ENCODE measurements at places on chromosomes 12 and 14. TPM values are rescaled to one million over a fixed set of nuclear protein-coding genes. Genes with fewer than 3 reads are reported as not detected.

The FOXA1 gene
- total RNA-seq, result 5.2 TPM

The ADAM21 gene
- not detected for total RNA-seq

The MIPOL1 gene
- 12.1 TPM for total RNA-seq

The SYNDIG1L gene
- 1.1 TPM for total RNA-seq

DNA sequence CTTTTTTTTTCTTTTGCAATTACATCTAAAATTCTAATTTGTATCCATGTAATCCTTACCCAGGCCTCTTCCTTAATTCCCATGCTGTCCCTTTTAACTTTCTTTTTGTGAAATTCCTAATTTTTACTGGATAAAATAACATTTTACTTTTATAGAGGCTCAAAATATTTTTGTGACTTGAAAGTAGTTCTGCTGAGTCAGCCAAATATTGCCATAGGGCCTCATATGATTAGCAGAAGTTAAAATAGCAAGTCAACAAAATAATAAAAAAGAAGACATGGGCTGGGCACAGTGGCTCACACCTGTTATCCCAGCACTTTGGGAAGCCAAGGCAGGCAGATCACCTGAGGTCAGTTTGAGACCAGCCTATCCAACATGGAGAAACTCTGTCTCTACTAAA lies 2.0 kb downstream of the C3AR1 start:
- no peak for DNase-seq

GRCh38 chr12:119328111-119328510 lies 6.4 kb upstream of the CCDC60 start:
- peak; percentile 36 for DNase-seq

- DNase-seq, result no peak
Observed at GRCh38 chr14:97268097-97268496, 470.9 kb downstream of the VRK1 start.

DNA sequence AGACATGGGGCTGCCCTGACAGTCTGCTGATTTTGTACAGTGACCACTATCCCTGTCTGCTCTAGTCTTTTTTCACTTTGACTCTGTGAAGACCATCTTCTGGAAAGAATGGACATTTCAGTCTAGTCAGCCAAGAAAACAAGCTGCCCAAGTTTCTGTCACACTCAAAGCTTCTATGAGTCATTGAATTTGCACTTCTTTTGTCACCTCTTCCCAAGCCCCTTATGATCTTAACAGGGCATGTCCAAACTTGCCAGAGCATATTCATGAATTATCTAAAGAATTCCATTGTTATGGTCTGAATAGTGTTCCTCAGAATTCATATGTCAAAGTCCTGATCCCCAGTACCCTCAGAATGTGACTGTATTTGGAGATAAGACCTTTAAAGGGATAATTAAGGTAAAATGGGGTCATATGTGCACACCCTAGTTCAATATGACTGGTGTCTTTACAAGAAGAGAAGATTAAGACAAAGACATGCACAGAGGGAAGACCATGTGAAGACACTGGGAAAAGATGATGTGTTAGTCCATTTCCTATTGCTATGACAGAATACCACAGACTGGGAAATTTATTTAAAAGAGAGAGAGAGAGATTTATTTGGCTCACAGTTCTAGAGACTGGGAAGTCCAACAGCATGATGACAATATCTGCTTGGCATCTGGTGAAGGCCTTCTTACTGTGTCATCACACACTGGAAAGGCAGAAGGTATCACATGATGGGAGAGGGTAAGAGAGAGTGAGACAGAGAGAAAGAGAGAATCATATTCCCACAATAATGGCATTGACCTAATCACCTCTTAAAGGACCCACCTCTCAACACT lies 242.6 kb downstream of the BTG1 start:
- DNase-seq, result no peak

DNA sequence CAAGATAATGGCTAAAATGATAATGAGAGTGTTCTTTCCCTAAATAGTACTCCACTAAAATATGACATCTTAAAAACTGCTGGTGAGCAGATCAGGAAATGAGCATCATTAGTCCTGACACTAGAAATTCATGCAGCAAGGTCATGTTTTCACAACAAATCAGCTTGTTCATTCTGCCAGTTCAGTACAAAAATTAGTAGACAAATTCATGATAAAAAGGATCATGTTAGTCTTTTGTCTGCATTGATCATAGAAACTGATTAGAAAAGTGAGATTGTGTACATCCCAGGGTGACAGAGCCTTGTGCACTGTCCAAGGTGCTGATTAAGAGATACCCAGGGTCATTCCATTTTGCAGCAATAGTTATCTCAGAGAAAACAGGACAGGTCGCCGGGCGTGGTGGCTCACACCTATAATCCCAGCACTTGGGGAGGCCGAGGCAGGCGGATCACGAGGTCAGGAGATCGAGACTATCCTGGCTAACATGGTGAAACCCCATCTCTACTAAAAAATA lies 163.6 kb downstream of the RIMBP2 start:
- DNase-seq, result no peak

GRCh38 chr12:52918784-52919183 lies 13.9 kb upstream of the KRT8 start:
- DNase-seq, result no peak

DNA sequence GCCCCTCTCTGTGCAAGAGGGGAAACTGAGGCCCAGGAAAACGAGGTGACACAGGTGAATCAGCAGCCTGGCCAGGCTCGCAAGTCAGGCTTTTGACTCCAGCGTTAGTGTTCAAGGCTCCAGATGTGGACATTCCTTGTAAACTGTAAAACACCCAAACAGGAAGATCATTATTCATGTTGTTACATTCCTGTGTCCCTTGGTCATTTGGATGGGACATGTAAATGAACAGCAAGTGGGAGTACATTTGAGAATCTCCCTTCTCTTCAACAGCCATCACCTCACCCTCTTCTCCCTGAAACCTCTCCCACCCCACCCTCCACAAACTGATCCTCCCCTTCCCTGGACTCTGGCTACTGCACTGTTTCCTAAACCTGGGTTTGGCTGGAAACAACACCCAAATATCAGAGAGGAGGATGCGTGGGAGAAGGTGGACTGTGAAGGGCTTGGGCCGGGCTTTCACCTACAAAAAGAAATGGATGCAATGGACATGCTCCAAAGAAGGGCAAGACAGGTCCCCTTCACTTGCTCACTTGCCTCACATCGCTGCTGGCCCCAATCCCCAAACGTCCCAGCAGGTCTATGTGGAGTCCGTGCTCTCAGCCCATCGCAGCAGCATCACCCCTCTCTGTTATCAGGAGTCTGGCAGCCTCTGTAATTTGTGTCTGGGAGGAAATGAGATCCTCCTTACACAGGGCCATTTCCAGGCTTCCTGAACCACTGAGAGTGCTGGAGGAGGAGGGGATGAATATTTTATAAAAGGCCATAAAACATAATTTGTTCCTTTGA lies 76.7 kb downstream of the GALNT8 start:
- DNase-seq, result peak; percentile 11

- peak; percentile 64 for DNase-seq
Observed at GRCh38 chr12:12349711-12350665, at the start of gene MANSC1. MANSC1 (minus strand) TSS chr12:12350242; CDS start chr12:12343314, 6,928 bp downstream.

DNA sequence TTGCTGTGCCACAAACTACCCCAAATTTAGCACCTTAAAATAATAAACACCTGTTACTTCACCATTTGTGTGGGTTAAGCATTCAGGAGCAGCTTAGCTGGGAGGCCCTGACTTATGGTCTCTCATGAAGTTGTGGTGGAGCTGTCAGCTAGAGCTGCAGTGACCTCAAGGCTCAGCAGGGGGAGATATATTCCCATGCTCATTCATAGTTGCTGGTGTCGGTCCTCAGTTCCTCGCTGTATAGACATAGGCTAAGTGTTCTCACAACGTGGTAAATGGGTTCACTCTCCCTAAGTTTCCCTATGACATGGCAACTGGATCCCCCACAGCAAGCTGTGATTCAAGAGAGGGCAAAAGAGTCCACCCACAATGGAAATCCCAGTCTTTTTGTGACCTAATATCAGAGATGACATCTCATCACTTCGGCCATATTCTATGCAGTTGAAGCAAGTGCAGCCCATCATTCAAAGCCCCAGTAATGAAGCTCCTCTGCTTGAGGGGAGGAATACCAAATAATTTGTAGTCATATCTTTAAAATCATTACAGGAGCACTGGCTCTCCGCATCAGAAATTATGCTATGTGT lies 41.1 kb downstream of the PRB3 start:
- DNase-seq, result peak; percentile 72

DNA sequence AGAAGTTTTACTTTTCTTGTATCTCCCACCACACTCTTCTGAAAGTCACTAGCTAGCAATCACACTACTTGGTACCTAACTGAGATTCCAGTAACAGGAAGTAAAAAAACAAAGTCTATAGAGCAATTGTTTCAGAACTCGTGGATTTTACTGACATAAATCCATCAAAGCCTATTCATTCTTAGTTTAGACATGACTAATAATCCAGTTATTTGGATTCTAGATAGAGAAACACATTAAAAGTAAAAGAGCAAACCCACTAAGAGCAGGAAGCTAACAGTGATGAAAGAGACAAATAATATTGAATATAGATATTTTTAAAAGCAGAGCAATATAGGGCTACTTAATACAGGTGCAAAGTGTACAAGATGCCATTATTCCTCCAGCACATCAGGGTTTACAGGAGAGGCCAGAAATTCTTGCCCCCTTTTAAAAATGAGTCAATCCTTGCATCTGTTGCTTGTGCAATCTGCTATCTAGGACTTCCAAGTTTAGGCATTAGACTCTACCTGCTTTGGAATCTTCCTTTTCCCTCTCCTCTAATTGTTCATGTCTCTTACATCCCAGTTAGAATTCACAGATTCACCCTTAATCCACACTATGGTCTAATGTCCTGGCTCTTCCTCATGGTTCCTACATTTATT lies 6.0 kb downstream of the HEATR5A start:
- DNase-seq, result no peak

DNA sequence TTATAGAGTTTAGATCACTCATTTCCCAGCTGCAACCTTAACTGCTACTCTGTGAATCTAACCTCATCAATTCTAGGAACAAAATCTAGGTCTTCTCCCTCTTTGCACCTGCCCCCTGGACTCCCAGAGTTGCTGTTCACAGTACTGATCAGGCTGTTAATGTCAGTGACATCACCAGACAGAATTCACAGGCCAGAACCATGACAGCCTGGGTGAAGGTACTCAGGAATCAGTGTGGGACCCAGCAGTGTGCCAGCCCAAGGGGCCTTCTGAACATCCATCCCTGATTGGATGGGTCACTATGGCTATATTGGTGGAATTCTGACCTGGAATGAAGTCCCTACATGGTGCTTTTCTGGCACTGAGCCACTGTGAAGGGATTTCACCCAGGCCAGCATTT lies 72.8 kb downstream of the CLMN start:
- DNase-seq, result no peak

- peak; percentile 15 for DNase-seq
Observed at GRCh38 chr14:97177016-97177415, 379.8 kb downstream of the VRK1 start.

DNA sequence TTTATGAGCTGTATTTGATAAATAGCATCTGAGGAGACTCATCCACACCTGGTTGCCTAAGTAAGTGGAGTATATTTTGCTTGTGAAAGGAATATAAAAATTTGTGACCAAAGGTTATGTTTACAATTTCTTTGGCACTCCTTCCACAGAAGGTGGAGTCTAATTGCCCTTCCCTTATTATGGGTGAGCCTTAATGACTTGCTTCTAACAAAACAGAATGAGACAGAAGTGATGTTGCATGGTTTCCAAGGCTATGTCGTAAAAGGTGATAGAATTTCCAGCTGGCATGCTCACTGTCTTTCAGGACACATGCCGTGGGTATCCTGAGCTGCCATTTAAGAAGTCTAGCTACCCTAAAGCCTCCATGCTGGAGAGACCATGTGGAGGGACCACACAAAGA lies 116.8 kb upstream of the ABCD2 start:
- no peak for DNase-seq

DNA sequence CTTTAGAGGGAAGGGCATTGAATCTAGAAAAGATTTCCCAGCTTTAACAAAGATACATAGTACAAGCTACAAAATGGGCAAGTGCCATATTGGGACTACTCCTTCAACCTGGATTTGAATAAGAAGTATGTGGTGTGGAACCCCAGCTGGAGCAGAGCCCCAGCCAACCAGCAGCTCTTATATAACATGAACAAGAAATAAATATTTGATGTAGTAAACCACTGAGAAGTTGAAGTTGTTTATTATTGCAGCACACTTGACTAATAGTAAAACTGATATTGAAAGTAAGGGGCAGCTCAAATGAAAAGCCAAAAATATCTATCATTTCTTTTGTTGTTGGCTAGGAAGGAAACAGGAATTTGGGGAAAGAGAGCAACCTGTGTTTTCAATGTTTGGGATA lies 701.8 kb downstream of the TMTC2 start:
- no peak for DNase-seq

DNA sequence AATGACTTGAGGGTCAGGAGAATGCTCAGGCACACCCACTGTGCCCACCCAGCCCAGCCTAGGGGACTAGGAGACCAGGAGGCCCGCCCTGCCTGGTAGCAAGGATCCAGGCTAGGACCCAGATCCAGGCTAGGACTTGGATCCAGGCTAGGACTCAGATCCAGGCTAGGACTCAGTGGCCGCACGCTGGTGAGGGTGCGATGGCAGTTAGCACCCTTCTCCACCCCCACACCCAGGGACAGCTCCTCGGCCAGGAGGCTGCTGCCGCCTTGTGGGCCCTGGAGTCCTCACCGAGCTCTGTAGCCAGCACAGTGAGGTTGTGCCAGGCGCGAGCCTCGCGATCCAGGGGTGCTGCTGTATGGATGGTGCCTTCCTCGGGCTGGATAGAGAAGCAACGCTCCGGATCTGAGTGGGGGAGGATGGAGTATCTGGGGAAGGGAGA lies 5.1 kb downstream of the CDH24 start:
- DNase-seq, result no peak

DNA sequence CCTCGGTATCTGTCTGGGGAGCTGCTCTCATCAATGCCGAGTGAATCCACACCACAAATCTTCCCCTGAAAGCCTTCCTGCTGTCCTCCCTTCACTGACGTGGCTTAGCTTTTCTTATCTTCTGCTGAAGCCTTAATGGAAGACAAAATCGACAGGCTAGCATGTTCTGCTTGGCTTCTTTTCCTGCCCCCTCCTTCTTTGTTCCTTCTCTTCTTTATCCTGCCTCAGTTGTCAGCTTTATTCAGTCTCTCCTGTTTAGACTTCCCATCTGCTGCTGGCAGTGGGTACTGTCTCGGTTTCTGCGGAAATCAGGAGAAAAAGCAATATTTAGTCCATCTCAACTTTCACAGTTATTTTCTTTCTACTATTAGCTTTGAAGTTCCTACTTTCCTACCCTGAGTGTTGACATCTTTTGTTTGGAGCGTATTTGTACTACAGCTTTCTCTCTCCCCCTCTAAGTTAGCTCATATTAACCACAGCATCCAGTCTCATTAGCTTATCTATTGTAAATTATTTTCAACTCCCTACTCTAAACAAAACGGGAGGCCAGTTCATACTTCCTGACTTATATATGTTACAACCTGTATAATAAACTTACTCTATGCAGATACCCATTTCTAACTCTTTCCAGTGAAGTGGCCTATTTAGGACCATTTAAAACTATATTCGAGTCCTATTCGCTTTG lies 226.0 kb downstream of the DACT1 start:
- DNase-seq, result no peak

DNA sequence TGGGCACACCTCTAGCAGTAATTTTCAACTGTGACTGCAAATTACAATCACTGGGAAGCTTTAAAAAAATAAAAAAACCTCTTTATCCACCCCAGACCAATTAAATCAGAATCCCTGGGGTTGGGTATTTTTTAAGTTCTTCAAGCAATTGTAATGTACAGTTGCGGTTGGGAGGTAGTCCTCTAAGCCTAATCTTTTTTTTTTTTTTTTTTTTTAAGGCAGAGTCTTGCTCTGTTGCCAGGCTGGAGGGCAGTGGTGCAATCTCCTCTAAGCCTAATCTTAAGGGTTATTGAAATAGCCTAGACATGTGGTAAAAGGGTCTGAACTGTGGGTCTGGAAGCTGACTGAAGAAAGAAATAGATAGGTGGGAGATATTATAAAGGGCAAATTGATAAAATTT lies 230.5 kb downstream of the AKAP6 start:
- no peak for DNase-seq
